Stimulated activated CD4-positive, alpha-beta T cell treated with anti-CD3 and anti-CD28 coated beads, Interleukin-4, amount 100 ng/mL, for 48 hours (primary cell): ENCODE measurements at places on chromosomes 12 and 14.

GRCh38 chr12:56137853-56138571, 9.9 kb downstream of the ESYT1 start:
- DNase-seq, result no peak

DNA sequence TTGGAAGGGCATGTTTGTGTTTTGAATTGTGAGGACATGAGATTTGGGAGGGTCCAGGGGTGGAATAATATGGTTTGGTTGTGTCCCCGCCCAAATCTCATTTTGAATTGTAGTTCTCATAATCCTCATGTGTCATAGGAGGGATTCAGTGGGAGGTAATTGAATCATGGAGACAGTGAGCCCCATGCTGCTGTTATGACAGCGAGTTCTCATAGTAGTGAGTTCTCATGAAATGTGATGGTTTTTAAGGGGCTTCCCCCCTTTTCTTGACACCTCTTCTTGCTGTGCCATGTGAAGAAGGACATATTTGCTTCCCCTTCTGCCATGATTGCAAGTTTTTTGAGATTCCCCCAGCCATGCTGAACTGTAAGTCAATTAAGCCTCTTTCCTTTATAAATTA, 260.0 kb downstream of the DUSP6 start:
- no peak for DNase-seq

- DNase-seq, result no peak
Measured at GRCh38 chr14:89240414-89240813, 176.6 kb downstream of the FOXN3 start.

GRCh38 chr12:95390192-95390591, 83.8 kb upstream of the METAP2 start:
- DNase-seq, result no peak

- no peak for DNase-seq
Measured at GRCh38 chr12:44777044-44777443, 99.1 kb downstream of the NELL2 start.

GRCh38 chr12:110280779-110281548, at the start of gene ATP2A2:
ATP2A2 (plus strand) TSS chr12:110281247; CDS start chr12:110281790, 543 bp downstream.
- peak; percentile 81 for DNase-seq

DNA sequence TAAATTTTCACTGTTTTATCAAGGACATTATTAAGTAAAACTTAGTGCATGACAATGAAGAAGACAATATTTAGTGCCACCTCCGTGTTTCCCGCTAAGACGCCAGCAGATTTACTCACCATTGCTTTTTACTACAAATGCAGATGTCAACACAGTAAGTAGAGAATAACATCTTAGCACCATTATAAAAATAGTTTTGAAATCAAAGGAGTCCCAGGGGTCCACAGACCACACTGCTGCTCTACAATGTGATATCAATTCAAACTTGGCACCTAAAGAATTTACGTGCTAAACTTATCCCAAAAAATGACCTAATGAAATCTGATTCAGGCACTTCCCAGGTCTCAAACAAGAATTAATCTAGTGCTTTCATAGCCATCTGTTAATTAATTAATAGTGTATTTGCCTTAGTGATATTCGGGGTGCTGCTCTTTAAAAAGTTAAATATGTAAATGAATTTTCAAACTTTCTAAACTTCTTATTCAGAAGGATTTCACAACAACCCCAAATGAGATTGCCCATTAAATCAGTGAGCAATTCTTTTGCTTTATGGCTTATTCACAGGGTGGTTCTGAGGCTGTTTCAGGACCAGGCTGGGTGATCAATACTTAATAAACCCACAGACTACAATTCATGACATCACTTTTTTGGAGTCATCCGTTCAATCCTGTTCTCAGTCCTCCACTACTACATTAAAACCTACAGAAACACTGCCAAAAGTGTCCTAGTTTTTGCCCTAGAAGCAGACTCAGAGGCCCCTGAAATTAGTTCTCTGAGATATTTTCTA, 161.3 kb upstream of the LMNTD1 start:
- DNase-seq, result no peak

DNA sequence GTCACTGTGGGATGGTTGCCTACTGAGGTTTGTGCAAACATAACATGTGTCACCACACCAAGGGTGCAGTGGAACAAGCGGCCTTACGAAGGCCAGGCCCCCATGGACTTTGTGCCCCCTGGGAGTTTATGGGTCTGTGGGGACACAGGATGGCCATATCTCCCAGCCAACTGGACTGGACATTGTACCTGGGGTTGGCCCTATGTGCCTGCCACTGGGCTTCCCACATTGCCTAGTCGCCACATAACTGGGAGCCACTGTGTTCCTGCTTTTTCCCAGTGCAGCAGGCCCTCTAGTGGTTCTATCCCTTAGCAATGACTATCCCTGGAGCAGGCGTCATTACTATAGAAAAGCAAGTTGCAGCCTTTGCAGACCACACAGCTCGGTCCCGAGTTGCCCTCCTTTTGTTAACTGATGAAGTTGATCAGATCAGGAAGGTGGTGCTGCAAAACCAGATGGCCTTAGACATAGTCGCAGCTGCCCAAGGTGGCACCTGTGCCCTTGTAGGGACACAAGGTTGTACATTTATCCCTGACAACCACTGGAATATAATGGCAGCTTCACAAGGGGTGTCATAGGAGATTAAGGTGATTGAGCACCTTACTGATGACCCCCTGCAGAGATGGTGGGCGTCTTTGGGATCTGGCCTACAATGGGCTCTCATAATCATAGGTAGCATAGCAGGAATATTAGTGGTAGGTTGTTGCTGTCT, 15.2 kb upstream of the RNASE12 start:
- no peak for DNase-seq

DNA sequence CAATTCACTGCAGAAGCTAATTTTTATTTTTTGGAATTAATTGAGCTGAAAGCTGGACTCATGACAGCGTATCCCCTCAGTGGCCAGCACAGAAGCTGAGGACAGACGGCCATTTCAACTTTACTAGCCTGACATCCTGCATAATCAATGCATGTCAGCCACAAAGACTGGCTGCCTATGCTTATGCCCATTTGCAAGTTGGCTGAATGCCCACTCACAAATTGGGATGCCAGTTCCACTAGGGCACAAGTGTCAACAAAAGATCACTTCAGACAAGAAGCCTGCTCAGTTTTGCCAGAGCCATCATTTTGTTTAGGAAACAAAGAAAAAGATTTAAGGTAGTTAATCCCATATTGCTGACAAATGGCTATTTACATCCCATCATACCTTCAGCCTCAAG, 417.6 kb downstream of the NOVA1 start:
- DNase-seq, result no peak

DNA sequence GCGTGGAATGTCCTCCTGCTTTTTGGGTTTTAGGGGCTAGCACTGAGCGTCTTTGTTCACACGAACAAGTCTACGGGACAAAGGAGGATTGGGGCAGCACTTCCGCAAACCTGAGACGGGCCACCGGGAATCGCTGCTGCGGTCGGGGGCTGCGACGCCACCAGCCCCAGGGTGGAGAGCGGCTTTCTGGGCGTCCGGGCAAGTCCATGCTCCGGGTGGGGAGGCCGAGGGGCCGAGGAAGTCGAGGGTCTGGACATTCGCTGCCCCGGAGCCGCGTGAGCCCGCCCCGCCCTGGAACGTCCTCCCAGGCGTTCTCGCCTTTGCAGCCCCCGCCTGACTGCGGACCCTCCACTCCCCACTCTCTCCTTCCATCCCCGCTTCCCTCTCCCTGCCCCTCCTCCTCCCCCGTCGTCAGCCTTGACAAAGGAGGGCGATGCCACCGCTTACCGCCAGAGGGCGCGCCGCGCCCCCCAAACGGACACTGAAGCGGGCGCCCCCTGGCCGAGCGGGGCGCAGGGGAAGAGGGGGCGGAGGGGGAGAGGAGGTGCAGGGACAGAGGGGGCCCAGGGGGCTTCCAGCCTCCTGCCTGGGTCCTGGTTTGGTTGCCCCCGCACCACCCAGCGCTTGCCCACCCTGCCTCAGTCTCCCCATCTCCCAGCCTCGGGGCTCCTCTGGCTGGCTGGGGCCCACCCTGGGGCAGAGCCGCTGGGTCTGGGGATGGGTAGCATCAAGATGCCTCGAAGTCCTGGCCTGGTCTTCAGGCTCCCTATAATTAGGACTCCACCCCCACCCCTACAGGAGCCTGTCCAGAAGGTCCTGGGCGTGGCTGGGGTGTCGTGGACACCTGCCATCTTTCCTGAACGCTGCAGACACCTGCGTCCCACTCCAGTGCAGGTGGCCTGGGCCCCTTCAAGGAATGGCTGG, 39.1 kb upstream of the INF2 start:
- peak; percentile 57 for DNase-seq

DNA sequence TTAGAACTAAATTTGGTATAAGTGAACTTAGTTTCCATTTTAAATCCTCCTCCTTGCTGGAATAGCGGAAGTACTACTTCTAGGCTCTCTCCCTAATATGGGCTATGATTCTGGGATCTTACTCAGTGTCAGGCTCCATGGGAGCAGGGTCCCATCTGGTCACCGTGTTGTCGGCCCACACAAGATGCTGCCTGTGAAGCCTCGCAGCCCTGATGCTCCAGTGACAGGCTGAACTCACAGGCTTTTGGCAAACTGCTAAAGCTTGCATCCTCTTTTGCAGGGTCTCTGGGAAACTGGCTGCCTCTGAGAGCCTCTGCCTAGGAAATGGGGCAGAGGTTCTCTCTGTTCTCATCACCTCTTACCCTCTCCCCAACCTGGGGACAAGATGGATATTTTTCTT, 88.4 kb downstream of the RPAP3 start:
- DNase-seq, result no peak

- peak; percentile 3 for DNase-seq
Measured at GRCh38 chr14:76546426-76547221, 170.7 kb downstream of the ESRRB start.

- DNase-seq, result no peak
Measured at GRCh38 chr12:88424791-88425730, 155.2 kb downstream of the KITLG start.

- DNase-seq, result no peak
Measured at GRCh38 chr12:25311506-25311905, 60.8 kb upstream of the KRAS start.

- no peak for DNase-seq
Measured at GRCh38 chr12:63952995-63953394, 108.5 kb downstream of the SRGAP1 start.

DNA sequence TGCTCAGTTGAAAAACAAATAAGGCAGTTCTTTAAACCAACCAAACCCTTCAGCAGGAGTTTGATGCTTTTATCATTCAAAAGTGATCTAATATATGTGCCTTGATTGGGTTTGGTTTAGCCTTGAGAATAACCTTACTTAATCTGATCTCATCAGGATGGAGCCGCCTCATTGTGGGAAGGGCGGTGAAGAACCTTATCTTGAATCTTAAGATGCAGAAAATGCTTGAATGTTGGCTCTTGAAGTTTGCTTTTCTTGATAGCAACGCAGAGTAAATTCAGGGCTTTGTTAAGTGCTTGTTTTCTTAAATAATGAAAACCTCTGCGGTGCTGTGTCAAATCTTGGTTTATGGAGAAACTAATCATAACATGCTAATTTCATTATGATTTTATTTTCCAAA, 138.2 kb downstream of the MON2 start:
- DNase-seq, result no peak

DNA sequence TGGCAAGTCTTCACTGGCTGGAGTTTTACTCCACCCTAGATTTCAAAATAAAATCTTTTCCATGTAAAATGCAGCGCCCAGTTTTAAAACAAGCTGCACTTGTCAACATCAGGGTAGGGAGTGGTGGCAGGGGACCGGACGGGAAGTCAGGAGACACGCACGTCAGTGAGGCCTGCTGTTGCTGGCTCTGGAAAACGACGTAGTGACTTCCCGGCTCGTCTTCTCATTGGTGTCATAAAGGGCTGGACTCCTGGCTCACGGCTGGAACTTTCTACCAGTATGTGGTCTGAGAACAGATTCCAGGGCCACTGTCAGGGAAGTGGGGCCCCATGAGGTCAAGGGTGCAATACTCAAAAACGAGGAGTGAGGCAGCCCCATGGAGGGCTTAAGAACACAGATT, 64.2 kb upstream of the FOXN3 start:
- DNase-seq, result no peak

- peak; percentile 85 for DNase-seq
Measured at GRCh38 chr14:101731187-101732080, 30.1 kb upstream of the PPP2R5C start.

- no peak for DNase-seq
Measured at GRCh38 chr12:6323340-6323994, 13.0 kb downstream of the PLEKHG6 start.

- no peak for DNase-seq
Measured at GRCh38 chr12:92516277-92516600, 186.6 kb upstream of the PLEKHG7 start.

GRCh38 chr14:77459072-77459723, 1.3 kb downstream of the AHSA1 start:
- peak; percentile 69 for DNase-seq

GRCh38 chr12:66120477-66120876, 10.1 kb downstream of the LLPH start:
- no peak for DNase-seq

DNA sequence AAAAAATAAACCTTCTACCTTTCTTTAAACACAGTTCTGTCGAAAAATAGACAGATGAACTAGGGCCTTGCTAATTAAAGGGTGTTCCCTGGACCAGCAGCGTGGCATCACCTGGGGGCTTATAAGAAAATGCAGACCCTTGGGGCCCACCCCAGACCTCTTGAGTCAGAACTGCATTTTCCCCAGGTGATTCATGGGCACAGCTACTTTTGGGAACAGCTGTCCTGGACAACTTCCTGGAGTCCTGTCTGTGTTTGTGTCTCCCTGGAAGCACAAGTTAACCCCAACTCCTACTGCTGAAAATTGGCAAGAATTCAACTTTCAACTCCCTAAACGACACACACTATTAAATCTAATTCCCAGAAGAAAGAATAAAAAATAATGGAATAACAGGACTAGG, 17.8 kb downstream of the FBLN5 start:
- DNase-seq, result no peak

GRCh38 chr14:104515811-104516780, 63.5 kb upstream of the C14orf180 start:
- DNase-seq, result no peak

DNA sequence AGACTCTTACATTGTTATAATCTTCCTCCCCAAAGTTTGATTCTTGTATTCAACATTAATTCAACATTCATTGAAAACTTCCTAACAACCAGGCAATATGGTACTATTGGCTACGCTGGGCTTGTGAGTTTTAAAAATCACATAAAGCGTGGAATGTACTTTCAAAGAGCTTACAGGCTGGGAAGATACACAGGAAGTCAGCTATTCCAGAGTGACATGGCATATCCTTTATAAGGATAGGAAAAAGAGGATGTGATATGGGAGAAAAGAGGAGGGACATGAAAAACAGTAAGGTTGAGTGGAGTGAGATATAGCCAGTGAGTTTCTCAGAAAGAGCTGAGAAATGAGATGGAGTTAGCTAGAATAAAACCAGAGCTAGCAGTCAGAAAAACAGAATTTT, 103.6 kb upstream of the ATF7IP start:
- no peak for DNase-seq

GRCh38 chr12:98002887-98003493, 512.4 kb upstream of the TMPO start:
- peak; percentile 14 for DNase-seq

GRCh38 chr14:74945261-74945851, 10.0 kb downstream of the PGF start:
- DNase-seq, result peak; percentile 28
